T-helper 22 cell (primary cell): ENCODE measurements at places on chromosomes 5 and 9.

GRCh38 chr5:103218164-103218563 lies 40.4 kb upstream of the MACIR start:
- no peak for DNase-seq

DNA sequence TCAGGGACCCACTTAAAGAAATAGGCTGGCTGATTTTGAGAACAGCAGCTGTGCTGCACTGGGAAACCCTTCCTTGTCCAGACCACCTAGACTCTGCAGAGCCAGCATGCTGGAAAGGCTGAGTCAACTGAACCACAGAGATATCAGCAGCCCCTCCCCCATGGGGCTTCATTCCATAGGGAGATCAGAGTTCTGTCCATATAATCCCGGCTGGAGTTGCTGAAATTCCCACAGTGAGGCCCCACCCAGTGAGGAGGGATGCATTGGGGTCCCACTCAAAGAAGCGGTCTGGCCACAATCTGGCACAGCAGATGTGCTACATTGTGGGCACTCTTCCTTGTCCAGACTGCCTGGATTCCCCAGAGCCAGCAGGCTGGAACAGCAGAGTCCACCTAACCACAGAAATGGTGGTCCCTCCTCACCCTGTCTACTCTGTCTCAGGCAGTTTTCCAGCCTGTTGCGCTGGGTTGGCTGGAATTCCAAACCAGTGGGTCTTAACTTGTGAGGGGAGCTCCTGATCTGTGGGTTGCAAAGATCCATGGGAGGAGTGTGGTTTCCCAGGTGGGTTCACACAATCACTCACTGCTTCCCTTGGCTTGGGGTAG lies 127.1 kb downstream of the RNF180 start:
- DNase-seq: no peak

GRCh38 chr5:50745221-50745910 lies 78.9 kb downstream of the PARP8 start:
- DNase-seq: no peak

GRCh38 chr5:2179861-2180260 lies 297.1 kb upstream of the IRX4 start:
- DNase-seq: no peak

DNA sequence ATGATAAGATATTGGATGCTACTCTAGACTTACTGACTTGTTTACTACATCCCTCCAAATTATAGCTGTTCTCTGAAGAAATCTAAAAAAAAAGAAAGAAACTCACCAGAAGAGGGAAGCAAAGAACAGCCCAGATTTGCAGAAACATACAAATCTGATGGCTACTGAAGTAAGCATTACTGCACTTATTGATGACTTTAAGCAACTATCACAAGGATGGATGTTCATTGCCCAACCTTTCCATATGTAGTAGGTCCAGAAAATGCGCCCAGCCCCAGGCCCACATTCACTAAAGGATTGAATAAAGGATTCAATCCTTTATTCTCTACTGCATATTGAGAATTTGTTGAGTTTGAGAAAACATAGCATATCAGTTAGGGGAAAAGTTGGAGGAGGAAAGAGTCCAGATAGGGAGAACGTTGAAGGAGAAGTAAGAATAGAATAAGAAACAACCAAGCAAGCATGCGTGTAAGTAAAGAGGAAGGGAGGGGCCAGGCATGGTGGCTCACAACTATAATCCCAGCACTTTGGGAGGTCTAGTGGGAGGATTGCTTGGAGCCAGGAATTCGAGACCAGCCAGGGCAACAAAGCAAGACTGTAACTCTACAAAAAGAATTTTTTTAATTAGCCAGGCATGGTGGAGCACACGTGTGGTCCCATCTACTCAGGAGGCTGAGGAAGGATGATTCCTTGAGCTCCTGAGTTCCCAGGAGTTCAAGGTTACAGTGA lies 33.8 kb upstream of the DTWD2 start:
- DNase-seq: no peak

DNA sequence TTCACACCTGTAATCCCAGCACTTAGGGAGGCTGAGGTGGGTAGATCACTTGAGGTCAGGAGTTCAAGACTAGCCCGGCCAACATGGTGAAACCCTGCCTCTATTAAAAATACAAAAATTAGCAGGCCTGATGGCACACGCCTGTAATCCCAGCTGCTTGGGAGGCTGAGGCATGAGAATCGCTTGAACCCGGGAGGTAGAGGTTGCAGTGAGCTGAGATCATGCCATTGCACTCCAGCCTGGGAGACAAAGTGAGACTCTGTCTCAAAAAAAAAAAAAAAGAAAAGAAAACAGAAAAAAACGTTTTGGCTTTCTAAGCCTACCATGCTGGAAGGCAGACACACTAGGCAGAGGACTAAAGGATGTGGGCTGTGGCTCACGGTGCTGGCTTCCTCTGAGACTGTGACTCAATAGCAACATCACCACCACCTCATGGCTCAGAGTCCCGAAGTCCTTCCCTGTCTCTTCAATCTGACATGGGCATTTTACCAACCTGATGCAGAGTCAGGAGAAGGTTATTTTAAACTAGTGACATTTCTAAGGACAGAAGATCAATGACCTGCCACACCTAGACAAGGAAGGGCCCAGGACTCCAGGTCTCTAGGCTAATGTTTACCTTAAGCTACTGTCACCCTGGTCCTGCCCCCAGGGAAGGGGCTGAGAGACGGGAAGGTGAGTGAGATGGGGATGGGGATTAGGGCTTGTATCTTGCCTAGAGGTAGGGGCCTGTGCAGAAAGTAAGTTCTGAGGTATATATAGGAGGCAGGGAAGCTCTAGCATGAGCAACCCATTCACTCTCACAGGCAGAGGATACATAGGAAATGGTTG lies 3.7 kb downstream of the ECSCR start:
- peak; percentile 84 for DNase-seq

GRCh38 chr5:156699147-156699546 lies 150.9 kb upstream of the PPP1R2B start:
- DNase-seq: no peak

GRCh38 chr5:154278908-154279307 lies 88.4 kb downstream of the GALNT10 start:
- no peak for DNase-seq

DNA sequence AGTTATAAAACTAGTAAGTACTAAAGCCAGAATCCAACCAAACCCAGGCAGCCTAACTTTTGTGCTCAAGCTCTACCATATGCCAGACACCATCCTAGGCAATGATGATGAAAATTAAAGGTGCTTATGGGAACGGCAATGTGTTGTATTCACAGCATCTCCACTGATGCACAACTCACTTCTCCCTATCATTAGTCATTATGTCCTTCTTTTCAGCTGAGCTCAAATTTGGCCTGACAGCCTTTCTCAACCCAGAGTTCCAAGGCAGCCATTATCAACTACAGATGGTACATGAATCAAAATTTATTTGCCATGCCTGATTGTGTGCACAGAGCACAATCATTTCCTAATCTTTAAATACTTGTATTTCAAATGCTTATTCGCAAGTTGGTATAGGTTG lies 121.6 kb upstream of the TNPO1 start:
- DNase-seq: no peak
